NAMALWA (cell line): ENCODE measurements at places on chromosomes 5 and 9.

- no peak for DNase-seq
These were observed 512.7 kb upstream of the PAPPA start for GRCh38 chr9:115640887-115641286.

DNA sequence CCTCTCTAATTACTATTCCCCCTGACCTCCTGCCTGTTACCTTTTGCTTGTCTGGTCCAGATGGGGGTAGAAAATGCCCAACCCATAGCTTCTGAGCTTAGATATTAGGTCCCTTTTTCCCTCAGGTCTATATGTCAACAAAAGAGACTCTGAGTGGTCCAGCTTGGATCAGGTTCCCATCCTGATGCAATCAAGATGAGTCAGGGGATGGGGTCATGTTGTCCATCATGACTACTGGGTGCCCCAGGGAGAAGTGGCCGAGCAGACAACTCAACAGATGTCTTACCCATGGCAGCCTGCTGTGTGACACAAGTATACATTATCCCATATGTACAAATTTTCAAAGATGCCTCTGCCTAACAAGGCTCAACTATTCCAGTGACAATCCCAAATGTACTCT, 9.1 kb upstream of the ANKH start:
- DNase-seq, result no peak

DNA sequence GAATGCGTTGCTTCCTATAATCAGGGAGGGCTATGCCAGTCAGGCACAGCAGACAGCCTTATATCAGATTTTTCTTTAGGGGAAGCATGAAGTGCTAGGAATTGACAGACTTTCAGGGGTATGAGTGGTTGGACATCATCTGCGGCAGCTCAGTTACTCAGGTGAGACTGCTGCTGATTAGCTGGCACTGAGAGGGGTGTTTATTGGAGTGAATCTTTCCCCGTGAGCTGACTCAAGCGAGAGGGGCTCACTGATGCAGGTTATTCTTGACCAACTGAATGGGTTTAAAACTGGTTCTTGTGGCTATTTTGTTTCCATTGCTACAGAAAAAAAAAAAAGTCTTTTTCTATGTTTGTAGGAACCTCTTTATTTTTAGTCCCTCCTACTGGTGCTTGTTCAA, 46.2 kb upstream of the TNPO1 start:
- DNase-seq, result no peak

GRCh38 chr5:36944607-36945225, 68.1 kb downstream of the NIPBL start:
- DNase-seq, result peak; percentile 88

- DNase-seq, result no peak
These were observed 55.4 kb upstream of the RPL26L1 start for GRCh38 chr5:172903790-172904189.

DNA sequence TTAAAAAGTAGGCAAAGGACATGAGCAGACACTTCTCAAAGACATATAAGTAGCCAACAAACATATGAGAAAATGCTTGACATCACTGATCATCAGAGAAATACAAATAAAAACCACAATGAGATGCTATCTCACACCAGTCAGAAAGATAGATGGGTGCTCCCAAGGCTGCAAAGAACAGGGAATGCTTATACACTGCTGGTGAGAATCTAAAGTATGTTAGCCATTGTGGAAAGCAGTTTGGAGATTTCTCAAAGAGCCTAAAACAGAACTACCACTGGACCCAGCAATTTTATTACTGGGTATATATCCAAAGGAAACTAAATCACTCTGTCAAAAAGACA, 154.2 kb downstream of the NDUFS4 start:
- no peak for DNase-seq

DNA sequence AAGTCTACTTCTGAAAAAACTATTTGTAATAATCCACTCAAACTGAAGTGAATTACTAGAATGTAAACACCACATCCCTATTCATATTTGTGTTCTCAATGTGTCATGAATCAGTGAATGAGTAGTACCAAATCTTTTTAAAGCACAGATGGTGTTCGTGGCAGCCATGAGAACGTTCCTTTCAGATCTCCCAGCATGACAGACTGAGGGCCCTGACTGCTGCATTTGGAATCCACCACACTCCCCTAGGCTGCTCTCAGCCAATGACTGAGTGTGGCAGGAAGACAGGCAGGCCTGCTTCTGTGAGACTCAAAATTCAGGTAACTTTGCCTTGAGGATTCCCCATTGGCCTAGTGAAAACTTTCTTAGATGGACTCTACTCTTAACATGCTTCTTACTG, 10.9 kb upstream of the JMY start:
- DNase-seq, result no peak

DNA sequence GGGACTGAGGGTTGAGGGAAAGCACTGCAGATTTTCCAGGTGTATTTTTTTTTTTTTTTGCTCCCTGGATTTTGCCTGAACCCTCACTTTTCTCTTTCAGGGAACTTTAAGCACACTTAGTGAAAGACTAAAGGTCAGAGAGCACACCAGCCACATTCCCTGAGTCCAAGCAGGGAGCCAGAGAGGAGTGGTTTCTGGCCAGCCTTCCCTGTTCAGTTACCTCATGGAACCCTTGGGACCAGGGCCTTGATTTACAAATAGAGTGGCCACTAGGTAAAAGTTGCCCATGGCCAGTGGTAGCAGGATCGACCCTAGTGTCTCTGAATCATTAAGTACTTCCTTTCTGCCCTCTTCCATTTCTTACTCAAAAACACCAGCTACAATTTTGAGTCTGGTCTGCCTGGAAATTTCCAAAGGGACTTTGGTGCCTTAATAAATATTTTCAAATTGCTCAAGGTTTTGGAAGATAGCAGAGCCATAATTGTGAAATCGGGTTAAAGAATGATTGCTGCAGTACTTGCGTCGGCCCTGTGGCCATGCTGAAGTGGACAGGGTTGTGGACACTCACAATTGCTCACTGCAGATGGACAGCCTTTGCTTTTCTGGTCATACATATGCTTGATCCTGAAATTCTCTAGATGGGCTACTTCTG, 14.5 kb downstream of the PALM2AKAP2 start:
- no peak for DNase-seq

DNA sequence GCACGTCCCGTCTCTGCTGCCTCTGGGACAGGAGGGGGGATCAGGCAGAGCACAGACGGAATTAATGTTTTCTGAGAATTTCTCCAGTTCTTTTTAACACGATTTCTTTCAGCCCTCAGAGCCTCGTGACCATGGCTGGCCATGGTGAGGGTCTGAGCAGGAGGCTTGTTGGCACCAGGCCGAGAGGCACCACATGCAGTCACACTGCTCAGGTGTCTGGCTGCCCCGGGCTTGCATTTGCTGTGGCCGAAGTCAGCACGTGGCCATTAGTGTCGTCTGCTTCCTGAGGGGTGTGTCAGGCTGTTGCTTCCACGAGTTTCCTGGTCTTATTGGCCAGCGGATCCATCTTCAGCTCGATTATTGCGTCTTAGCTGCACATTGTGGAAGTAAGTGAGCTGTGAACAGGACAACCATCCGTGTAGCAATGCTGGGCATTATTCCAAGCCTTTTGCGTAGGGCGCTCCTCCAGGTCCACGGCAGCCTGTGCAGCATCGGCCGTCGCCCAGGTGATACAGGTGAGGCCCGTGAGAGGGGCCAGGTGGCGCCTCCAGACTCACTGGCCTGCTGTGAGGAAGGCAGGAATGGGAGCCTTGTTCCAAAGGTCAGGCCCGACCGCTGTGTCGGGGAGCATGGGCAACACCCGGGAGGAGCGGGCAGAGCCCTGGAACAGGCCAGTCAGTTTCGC, 114.2 kb upstream of the CACNA1B start:
- DNase-seq, result no peak

GRCh38 chr5:135238622-135239452, 160.2 kb downstream of the MACROH2A1 start:
- no peak for DNase-seq

DNA sequence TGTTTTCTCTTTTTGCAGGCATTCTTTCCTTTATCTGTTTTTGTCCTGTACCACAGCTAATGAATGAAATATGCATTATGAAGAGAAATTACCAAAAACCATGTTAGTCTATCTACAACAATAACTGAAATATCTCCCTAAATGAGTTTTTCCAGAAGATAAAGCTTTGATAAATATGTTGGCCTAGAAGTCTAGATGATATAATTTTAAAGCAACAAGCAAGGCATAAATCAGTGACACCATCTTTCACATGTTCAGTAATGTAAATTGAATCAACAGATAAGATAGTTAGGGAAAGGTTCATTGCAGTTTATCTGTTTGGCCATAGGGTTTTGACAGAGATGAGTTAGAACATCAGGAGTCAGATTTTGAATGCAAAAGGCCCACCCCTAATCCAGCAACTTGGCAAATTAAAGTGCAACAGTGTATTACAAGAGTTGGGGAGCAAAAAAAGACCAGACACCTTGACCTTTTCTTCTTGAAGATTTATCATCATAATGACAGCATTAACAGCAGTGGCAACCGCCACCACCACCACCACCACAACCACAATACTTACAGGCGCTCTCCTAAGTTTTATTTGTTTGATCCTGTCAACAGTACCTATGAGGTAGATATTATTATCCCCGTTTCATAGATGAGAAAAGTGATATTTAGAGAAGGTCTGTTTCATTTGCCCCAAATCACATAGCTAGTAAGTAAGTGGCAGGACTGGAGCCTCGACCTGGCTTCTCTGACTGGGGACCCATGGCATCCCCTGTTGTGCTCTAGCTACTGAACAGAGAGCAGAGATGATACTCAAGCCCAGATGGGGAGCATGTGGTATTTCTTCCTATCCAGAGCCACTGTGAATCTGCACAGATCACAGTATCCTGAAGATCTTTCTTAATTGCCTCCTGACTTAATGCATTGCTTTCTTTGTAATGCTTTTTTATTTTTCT, 122.8 kb upstream of the DHFR start:
- DNase-seq, result no peak

- DNase-seq, result no peak
These were observed 57.9 kb downstream of the ABHD17B start for GRCh38 chr9:71853084-71853483.

GRCh38 chr9:77019926-77020412, 514 bp downstream of the FOXB2 start:
- no peak for DNase-seq

DNA sequence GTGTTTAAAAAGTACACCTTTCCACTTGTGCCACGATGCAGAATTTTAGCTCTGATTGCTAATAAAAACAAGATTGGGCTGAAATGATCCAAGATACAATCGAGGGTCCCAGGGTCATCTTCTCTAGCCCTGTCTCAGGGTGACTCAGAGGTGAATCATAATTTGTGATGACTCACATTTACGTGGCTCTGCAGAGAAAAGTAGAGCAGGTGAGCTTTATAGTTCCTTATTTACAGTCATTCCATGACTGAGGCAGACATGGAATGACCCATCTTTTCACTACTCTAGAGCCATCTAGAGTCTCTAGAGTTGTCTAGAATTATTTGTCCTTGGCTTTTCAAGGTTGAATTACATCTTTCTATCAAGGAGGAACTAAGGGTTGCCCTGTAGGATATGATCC, 155.2 kb downstream of the GAS1 start:
- no peak for DNase-seq

- DNase-seq, result no peak
These were observed 16.8 kb downstream of the ABCA1 start for GRCh38 chr9:104911032-104911607.

DNA sequence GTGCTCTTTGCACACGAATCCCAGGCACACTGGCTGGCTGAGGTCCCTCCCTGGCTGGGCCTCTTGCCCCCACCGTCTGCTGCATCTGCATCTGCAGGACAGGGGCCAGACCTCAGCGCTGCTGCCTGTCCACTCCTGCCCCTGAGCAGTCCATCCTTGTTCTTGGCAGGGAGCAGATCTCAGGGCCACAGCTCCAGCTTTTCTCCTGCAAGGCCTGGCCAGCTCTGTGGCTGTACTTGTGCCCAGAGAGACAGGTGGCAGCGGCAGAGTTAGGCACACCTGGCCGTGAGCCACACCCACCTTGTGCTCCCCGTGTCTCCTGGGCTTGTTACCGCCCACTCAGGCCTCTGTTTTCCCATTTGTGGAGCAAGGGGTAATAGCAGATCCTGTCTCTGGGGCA, 13.9 kb downstream of the NEK6 start:
- DNase-seq, result no peak

GRCh38 chr9:32426278-32426939, 42.0 kb downstream of the ACO1 start:
- DNase-seq, result no peak

DNA sequence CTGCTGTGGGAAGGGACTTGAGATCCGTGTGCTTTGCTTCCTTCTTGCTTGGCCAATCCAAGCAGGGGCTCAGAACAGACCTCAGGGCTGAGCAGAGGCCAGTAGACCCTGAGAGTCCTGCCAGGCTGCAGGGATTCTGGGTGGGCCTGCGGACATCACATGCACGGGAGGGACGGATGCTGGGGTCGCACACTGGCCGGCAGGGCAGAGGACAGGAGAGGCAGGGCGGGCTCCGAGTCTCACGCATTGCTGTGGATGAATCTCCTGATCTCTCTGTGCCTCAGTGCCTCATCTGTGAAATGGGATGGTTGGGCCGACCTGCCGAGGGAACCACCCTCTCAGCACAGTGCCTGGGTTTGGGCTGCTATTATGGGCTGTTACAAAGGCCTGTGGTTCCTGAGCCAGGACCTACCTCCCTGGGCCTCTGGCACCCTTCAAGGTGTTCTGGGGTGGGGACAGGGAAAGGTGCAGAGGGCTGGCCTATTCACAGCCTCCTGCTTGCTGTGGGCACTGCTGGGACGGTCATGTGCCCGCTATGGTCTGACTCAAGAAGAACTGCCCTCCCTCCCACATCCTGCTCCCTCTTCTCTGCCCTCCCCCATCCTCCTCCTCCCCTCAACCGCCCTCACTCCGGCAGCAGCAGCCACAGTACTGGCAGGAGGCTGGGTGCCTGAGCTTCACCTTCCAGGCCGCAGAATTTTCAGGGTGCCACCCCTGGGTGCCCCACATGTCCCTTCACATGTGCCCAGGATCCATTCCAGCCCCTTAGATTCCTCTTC, 43.3 kb downstream of the NCS1 start:
- no peak for DNase-seq

DNA sequence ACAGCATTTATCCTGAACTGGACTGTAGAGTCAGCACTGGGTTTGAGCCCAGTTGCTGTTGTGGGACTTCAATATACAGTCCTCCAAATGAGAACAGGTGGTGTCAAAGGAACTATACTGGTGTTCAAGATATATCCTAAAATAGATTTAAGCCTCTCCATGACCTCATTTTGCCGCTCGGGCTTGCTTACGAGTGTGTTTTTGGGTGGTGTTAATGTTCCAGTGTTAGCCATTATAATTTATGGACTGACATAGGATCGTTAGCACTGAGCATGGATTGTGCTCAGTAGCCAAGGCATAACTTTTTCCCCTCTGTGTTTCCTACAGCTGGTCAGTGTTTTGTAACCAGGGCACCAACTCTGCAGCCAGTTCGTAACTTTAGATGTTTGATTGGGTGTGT, 306.6 kb downstream of the SPATA31D1 start:
- DNase-seq, result no peak

- DNase-seq, result no peak
These were observed 115.4 kb downstream of the SLC25A46 start for GRCh38 chr5:110854200-110854599.

- DNase-seq, result no peak
These were observed 37.8 kb upstream of the CRB2 start for GRCh38 chr9:123318202-123318601.
